ENCODE measurements at places on chromosomes 16 and 17. TPM values are rescaled to one million over a fixed set of nuclear protein-coding genes. Genes with fewer than 3 reads are reported as not detected.

DNA sequence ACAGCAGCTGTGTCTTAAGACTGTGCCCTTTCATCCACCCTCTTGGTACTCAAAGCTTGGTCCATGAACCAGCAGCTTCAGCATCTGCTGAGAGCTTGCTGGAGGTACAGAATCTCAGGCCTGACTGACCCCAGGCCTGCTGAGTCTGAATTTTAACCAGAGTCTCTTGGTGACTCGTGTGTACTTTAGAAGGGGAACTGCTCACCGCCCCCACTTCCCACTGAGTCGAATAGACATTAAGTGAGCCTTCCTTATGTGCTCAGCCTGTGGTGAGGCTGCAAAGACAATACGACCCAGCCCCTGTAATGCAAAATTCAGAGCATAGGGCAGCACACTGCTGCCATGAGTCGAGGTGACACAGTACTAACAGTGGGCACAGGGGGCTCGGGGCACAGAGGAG is 662.8 kb downstream of the WWOX start:
- DNase-seq: no peak

DNA sequence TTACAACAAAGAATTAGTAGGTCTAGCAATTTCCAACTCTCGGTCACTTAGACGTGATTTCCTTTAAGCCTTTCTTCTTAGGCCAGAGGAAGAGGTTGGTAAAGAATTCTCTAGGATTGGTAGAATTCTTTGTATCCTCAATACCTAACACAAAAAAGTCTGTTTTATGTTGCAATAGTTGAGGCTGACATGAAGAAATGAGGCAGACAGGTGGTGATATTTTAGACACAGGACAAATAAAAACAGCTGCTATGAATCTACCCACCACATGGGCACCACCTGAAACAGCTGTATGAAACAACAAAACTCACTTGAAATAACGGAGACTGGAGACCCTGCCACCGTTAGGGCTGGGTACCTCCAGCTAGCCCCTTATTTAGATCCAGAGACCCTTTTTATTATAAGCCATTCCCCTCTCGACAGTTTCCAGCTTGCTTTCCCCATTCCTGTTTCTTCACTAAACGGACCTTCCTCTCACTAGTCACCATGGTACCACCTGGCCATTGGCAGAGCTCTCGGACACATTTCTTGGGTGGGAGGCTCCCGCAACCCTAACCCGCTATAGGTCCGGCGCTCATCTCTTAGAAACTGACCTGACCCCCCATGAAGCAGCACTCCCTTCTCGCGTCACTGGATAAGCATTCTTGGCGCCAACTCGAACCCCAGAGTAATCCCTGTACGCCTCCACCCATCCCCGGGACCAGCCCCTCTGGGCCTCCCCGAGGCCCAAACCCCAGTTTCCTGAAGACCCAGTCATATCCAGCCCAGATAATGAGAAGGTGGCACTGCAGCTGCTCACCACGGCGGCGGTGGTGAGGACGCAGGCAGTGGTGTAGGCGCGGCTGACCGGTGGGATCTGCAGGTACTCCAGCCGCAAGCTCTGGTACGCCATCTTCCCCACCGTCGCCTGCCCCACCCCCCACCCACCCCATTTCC is at the start of gene DERL2:
TSS of gene DERL2 (minus strand) at position 909 of the 936 bp plus-strand sequence. CDS start at position 892, 17 bp downstream.
- DNase-seq: peak; percentile 50

DNA sequence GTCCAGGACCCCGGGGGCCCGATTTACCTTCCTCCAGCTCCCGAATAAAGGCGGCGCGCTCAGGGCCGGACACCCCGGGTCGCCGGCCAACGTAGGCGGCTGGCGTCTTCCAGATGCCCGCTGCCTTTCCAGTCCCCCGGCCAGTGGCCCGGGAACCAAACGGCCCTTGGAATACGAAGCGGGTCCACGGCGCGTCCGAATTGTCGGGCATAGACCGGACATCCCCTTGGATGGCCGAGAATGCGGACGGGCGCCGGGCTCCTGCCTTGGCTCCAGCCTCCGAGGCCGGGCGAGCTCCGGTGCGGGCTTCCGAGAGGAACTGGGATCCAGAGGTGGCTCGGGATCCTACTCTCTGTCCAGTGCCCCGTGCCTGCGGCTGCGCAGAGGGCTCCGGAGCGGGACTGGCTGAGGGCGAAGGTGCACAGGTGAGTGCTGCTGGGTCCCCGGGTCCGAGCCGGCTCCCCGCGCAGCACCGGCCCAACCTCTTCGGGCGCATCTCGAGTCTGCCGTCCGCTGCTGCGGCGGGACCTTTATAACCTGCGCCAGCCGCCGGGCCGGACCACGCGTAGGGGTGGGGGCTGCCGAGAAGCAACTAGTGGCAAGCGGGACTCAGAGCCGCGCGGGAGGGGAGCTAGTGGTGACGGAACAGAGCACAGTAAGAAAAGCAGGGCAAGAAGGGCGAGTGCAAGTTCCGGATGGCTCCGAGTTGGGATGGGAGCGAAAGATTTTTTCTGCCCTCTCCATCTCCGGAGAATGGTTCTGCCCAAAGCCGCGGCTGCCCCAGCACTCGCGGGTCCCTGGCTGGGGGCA is at the start of gene HAP1:
TSS of gene HAP1 (minus strand) at position 505 of the 810 bp plus-strand sequence. CDS start at position 496, 9 bp downstream.
- DNase-seq: no peak

- DNase-seq: no peak
These were observed 23.1 kb downstream of the GABARAPL2 start for GRCh38 chr16:75589306-75589705.

DNA sequence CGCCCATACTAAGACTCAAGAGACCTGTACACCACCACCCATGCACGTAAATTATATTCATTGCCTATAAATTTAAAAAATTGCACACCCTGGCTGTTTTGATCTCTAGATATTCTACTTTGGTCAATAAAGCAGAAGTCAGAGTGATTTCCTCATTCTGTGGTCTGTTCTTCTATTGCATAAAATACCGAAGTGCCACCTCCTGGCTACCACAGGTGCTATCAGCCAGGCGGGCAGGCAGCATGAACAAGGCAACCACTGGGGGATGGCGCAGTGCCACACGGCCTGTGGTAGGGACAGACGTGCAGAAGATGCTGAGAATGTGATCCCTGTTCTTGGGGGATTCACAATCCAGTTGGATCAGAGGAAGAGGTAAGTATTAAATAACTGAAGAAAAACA is 122.3 kb downstream of the CDK5R1 start:
- DNase-seq: peak; percentile 59

The KCTD19 gene
- not detected for total RNA-seq

The TEKT5 gene
- not detected for total RNA-seq

Measured in HT1080 (cell line).